ENCODE measurements at places on chromosomes 12 and 14.

DNA sequence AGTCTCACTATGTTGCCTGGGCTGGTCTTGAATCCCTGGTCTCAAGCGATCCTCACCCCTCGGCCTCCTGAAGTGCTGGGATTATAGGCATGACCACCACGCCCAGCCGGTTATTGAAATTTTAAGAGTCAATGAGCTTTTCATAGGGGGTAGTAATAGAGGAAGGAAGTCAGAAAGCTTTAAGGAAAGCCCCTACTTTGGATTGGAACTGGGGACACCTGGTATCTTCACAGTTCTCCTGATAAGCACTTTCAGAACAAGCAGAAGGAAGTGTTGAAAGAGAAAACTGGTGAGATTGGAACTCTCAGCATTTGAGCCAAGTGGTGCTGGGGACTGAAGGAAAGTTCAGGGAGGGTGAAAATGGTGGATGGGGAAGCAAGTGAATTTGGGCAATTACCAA lies 5.1 kb downstream of the SLC4A8 start:
- DNase-seq: no peak

DNA sequence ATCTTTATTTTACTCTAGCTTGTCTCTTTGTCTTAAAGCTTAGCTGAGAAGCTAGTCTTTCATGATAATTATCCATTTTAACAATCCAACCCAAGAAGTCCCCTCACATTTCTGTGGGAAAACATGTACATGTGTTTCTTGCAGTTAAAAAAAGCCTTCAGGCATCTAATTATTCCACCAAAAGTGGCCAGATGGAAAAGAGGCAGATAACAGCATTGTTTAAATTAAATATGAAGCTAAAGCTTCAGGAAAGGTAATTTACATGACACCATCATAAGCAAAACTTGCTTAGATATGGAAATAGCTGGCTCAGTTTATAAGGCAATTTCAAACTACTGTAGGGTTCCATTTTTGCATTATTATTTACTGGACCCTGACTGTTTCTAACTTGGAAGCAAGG lies 175.4 kb downstream of the UNC79 start:
- DNase-seq: no peak

DNA sequence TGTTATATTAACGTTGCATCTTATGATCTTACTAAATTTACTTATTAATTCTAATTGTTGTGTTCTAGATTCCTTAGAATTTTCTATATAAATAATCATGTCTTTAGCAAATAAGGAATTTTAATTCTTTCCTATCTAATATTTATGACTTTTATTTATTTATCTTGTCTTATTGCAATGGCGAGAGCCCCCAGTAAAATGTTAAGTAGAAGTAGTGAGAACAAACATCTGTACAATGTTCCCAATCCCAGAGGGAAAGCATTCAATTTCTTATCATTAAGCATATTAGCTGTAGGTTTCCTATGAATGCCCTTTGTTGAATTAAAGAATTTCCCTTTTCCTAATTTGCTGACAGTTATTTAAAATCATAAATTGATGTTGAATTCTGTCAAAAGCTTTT lies 203.7 kb upstream of the OTX2 start:
- no peak for DNase-seq

- DNase-seq: no peak
Measured at GRCh38 chr14:90184571-90185266, 71.6 kb upstream of the PSMC1 start.

- no peak for DNase-seq
Measured at GRCh38 chr12:111260732-111261131, 108.2 kb downstream of the PHETA1 start.

DNA sequence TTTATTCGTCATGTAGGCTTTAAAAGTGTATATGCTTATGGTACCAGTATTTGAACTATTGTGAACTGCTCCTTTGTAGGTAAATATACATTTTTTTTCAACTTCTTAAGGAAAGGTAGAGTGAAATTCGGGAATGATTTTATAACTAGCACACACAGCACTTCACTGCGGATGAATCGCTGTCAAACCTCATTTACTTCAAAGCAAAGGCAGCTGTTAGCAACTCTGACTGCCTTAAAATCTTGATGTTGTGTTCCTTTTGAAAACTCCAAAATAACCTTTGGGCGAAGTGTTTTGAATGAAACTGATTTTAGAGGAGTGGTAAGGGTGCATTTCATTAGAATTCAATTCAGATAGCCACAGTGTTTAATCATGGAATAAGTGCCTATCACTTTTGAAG lies 95.8 kb downstream of the GLT1D1 start:
- no peak for DNase-seq

DNA sequence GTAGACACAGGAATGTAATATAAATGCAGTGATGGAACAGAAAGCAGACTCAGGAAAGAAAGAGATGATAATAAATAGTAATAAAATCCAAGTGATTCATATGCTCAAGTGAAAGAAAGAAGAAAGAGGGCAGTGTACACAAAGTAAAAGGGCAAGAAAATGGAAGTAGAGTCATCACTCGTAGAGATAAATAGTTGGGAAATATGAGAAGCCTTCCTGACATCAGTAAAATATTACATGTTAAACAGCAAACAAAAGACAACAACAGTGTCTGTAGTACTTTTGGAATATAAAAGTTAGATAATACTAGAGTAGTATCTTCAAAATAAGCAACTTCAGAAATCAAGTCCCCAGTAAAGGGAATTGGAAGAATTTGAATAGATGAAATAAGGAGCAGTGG lies 412.3 kb downstream of the RAD51B start:
- no peak for DNase-seq

- no peak for DNase-seq
Measured at GRCh38 chr14:90319634-90320541, 11.9 kb downstream of the NRDE2 start.

- no peak for DNase-seq
Measured at GRCh38 chr12:85089792-85090191, 53.6 kb downstream of the LRRIQ1 start.

DNA sequence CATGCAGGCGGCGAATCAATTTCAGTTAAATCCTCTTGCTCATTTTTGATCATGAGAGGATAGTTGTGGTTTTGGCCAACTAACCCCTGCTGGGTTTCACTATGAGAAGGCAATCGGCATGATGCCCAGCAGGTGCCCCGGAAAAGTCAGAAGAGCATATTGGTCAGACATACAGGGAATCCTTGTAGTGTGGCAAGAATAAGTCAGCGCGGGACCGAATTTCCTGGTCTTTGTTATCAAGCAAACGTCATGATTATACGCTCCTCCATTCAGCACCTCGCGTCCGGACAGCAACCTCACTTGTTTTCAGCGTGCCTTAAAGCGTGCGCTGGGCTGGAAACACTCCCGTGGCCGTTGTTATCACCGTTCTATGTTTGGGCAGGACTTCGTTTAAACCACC lies 1.8 kb downstream of the TBC1D30 start:
- peak; percentile 25 for DNase-seq

DNA sequence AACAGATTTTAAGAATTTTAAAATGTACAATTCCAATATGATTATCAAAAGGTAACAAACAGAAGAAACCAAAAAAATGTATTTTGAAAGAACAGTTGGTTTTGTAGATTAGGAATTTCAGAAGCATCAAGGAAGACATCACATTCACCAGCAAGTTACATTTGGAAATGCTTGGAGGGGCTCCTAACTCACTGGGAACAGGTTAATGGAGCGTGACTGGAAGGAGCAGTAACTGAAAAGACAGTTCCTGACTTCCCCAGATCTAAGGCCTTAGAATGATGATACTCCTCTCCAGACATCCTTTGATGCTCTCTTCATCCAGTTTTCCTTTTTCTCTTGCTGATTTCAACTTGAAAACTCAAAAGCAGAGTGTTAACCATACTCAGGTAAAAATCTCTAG lies 220.0 kb upstream of the EGLN3 start:
- DNase-seq: no peak

DNA sequence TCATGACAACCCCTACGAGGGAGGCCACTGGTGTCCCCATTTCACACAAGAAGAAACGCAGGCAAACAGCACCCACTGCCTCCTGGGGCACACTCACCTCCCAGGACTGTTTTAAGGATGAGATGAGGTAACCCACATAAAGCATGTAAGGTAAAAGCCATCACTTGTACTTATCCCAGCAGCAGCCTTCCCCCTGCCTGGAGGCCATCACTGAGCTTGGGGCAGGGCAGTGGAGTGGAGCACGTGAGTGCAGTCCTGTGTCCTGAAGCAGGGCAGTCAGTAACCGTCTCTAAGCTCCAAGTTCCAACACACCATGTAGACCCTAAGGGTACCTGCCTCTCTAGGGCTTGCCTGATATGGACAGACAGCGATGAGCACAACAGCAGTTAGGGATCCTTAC lies 1.7 kb downstream of the POLE start:
- no peak for DNase-seq

DNA sequence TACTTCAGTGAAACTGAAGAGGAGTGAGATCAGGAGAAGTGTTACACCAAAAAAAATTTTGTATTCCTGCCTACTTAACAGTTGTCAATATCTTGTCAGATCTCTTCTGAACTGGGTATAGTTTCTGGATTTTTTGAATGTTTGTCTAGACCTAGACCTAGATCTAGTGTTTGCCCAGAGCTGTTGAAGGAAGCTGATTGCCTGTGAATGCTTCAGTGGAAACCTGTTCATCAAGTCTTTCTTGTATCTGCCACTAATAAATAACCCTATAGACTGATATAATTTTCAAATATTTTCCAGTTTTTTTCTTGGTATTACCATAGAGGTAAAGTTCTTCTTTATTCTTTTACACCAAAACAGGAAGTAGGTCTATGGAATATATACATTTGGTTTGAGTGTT lies 781.5 kb upstream of the FBXO33 start:
- DNase-seq: no peak

GRCh38 chr14:101494826-101495225 lies 66.5 kb upstream of the DIO3 start:
- DNase-seq: no peak

GRCh38 chr12:75954041-75954440 lies 77.5 kb downstream of the PHLDA1 start:
- DNase-seq: no peak

GRCh38 chr12:76307083-76307482 lies 41.1 kb downstream of the BBS10 start:
- no peak for DNase-seq

DNA sequence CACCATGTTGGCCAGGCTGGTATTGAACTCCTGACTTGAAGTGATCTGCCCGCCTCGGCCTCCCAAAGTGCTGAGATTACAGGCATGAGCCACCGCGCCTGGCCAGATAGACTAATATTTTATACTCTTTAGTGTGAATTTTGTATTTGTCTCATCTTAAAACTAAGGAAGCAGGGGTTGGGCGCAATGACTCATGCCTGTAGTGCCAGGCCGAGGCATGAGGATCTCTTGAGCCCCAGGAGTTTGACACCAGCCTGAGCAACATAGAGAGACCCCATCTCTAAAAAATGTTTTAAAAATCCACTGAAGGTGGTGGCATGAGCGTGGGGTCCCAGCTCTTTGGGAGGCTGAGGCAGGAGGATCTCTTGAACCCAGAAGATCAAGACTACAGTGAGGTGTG lies 9.0 kb downstream of the DYNC1H1 start:
- DNase-seq: no peak

DNA sequence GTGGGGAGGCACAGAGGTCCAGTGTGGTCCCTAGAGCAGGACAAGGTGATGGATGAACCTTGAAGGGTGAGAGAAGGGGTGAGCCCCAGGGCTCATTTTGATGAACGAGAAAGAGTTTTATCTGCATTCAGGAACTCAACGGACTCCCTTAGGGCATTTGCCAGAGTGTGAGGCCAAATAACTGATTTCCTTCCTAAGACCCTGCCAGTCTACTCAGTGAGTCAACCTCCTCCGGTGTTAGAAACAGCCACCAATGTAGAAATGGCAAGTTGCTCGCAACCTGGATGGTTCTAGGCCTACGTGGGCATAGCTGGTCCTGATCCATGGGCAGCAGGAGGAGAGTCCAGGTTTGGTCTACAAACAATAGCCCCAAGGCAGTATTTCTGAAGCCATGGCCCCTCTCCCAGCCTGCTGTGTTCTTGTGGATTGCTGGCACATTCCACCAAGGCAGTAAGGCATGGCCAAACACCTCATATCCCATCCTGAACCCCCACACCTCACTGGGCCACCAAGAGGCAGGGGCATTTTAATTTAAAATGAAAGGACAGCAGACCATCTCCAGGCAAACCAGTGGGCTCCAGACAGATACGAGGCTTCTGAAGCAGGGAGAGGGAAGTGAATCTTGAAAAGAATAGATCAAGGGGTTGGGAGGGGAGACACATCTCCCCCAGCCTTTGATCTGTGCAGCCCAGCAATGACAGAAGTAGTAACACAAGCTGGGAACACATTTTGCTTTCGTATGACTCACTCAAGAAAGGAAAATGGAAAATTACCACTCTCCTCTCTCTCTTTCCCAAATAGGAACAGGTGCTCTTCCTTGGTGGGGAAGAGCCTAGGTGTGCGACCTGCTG lies 25.4 kb upstream of the TESC start:
- peak; percentile 6 for DNase-seq

GRCh38 chr14:59046746-59047145 lies 141.7 kb upstream of the DAAM1 start:
- no peak for DNase-seq

DNA sequence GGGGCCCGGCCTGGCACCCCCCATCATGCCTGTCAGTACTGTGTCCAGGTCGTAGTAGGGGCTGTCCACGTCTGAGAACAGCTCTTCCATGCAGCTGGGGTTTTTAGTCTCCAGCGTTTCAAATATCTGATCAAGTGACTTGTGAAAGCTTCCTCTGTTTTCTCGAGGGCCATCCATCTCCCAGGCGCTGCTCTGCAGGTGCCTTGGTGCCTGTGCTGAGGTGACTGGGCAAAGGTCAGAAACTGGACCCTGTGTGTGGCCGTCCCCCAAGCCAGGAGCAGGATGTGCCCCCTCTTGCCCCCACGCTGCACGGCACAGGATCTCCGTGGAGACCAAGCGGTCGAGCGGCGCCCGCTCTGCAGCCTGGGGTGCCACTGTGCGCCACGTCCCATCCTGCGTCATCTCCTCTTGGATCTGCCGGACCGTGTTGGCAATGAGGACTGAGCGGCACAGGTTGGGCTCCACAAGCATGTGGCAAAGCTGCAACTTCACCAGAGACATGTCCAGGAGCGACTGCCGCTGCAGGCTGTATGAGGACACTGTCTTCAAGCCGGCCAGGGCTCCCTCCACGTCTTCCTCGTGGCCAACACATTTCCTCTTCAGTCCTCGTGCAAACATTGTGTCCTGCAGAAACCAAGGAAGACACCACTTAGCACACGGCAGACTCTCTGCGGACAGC lies 9.4 kb downstream of the CDCA4 start:
- DNase-seq: no peak
